ENCODE measurements at places on chromosomes 3 and 15. TPM values are rescaled to one million over a fixed set of nuclear protein-coding genes. Genes with fewer than 3 reads are reported as not detected.
A peak's percentile ranks its signal among the peaks of the same experiment; 100 is the strongest.

The PCLAF gene
- 3.5 TPM for total RNA-seq

The NRROS gene
- 17.6 TPM for total RNA-seq

The BNIP2 gene
- 72.1 TPM for total RNA-seq

The MCF2L2 gene
- total RNA-seq, result 1.7 TPM

The ATP13A5 gene
- total RNA-seq, result 1.1 TPM

The PAK6 gene
- total RNA-seq, result 10.4 TPM

The TMEM207 gene
- total RNA-seq, result not detected

The CADPS gene
- total RNA-seq, result 0.64 TPM

GRCh38 chr3:61061092-61061723, 190.0 kb downstream of the FHIT start:
- DNase-seq, result no peak

- DNase-seq, result no peak
These were observed 34.8 kb upstream of the EOMES start for GRCh38 chr3:27756877-27757276.

- DNase-seq, result peak; percentile 62
These were observed 1.1 kb downstream of the TM6SF1 start for GRCh38 chr15:83108266-83109219.

DNA sequence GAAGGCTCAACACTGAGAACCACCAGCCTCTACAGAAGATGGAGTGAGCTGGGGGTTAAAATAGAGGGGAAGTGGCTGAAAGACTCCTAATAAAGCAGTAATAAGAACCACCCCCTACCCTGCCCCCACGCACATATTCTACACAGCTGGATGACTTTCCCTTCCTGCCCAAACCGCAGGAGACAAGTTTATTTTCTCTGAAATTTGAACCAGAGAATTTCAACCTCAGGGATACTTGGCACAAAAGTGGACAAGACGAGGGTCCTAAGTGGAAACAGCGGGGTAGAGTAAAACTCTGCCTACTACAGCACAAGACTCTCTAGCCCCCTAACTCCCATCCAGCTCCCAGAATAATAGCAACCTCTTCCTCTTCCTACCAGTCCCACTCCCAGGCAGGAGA, 28.4 kb downstream of the USF3 start:
- peak; percentile 24 for DNase-seq

- peak; percentile 91 for DNase-seq
These were observed 248.5 kb downstream of the PTPRG start for GRCh38 chr3:61809879-61810278.

DNA sequence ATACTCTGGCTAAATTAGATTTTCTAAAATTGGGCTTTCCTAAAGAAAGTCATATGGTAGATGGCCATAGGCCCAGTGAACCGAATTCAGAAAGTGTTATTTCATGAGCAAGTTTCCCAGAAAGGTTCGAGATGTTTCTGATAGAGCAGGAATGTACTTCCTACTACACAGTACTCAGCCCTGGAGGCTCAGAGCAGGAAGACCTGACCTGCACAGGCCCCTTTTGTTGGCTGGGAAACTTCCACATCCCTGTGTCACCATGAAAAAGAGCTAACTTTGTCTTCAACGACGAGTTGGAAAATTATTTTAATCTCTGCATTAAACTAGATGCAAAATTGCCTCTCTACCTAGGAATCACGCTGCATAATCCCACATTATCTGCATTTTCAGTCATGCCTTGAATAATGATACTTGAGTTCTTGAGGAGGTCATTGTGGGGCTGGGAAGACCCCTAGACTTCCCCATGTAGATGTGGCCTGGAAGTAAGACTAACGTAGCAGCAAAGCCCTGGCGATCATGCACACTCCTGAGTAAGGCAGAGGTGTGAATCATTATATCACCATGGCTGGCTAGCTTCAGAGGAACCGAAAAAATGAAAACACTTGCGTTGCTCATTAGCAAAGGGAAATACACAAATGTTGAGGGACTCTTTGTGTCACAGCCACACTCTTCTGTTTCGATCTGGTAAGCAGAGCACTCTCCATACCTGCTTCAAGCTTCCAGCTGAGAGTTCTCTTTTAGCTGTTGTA, 47.1 kb downstream of the CMTM7 start:
- no peak for DNase-seq

DNA sequence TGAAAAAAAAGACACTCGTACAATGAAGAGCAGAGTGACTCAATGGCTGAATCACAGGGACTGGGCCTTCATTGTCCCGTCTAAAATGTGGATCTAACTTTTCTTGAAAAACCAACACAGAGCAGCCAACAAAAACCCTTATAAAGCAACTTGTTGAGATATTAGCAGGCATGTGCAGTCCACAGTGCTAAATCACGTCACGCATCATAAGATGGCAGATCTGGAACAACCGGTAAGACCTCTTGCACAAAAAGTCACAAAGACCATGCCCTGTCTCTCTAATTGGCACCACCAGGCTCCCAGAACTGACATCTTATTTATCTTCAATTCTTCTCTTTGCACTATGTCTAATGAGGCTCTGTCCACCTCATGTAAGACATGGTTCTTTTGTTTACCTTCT, 177.0 kb downstream of the MAGI1 start:
- DNase-seq, result no peak

GRCh38 chr3:87109465-87109864, 117.6 kb upstream of the CHMP2B start:
- no peak for DNase-seq

DNA sequence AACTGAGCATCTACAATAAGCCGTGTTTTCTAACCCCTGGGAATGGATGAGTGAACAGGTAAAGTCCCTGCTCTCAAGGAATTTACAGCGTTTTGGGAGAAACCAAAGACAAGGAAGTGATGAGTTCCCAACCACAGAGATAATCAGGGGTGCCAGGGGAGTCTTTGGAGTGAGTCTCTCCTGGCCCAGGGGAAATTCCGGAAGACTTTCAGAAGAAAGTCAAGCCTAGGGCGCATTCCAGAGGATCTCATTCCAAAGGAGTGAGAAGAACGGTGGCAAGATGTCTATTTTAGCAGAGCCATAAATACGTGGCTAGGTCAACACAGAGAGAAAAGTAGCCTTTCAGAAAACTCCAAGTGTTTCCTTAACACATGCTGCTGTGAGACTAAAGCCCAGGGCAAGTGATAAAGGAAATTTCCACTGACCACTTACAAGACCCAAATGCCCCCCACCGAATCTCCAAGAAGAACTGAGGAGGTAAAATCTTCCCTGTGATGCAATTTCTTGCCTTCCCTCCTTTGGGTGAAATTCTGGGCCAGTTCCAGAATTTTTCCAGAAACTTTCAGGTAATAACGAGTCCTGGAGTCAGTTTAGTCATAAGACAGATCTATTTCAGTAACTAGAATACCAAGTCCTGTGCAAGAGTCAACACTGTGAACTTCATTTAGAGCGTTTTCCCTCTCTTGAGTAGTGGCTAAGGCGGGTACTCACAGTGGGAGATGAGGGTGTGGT, 437.4 kb downstream of the NR2F2 start:
- DNase-seq, result no peak

DNA sequence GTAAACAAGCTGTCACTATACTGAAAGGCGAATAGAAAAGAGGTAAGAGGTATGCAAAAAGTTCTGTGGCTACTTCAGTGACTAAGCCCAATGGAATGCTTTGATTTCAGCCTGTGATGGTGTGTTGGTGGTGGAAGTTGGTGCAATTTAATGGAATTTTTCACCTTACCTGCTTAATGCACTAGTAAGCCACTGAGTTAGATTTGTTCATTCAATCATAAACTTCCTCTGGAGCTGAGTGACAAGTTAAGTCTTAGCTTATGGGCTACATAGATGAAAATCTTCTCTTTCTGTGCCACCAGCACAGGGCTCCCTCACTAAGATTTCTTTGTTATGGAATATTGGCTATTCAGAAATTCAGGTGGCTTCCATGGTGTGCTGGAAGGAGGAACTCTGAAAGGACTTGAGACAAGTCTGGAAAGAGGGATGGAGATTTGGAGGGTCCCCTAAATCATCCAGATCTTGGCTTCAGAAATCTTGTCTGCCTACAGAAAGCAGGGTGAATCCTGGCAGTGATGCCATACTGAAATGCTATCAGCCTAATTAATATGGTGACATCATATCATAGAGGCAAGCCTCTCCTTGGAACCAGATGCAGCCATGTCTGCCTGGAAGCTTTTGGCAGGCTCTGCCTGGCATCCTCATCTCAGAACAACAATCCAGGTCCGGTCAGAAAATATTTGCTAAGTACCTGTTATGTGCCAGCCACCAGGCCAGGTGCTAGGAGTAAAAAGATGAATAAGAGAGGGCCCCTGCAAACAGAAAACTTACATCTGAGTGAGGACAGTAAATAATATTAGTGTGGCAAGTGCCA, 8.1 kb upstream of the GAP43 start:
- DNase-seq, result no peak

DNA sequence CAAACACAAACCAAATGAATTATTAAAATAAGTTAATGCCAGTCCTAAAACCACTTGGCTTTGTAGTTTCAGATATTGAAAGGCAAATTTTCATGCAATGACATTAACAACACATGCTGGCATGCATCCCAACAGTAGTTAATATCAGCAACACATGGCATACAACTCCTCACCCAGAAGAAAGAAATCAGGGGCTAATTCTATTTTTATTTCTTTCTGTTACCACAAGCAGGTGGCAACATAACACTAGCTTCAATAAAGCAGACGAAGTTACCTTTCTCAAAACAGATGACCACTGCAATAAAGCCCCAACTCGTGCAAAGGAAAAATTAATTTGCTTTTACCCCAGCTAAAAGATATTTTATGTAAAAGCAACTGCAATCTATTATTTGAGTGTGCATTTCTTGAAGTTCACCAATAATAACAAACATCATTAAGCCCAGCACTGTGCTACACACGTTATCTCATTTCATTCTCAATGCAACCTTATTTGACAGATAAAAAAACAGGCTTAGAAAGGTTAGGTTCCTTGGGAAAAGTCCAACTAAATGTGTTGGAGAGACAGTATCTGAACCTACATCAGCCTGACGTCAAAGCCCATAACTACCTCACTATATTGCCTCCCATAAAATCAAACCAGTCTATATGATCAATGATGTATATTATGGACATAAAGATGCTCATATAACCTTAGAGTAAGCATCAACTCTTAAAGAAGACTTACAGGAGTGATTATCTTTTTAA, 2.8 kb downstream of the TOP2B start:
- DNase-seq, result no peak

DNA sequence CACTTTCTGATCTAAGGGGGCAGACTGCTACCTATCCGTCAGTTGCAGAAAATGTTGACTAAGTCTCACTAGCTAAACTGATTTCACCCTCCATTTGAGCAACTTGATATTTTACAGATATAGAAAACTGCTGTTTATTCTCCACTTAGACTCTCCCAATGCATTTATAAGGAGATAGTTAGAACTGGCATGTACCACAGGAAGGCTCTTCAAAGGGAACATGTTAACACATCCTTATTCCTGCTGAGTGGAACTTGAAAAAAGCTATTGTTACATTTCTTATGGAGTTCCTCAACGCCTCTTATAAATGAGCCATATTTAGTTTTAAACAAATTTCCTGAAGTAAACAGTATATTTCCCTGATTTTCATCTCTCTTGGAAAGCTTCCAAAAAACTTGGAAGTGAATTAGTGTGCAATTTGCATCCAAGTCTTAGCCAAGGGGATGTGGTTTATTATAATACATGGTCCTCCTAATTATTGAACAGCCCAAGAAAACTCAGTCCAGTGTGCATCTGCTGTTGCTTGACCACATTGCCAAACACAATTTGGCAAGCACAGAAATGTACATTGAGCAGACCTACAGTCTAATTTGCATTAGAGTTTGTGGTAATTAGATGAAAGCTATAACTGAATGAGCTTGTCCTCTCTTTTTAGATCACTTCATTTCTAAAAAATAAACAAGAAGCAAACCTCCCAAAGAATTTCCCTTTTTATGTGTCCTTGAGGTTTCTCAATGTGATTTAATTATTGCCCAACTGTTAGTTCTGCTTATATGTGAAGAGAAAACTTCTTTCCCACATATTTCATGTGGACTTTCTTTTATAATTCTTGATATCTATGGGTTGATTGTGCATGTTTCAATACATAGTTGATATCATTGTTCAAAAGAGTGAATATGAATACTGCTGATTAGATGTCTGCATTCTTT, 72.6 kb upstream of the DPH6 start:
- peak; percentile 68 for DNase-seq

GRCh38 chr3:158896729-158897128, 94.9 kb downstream of the MFSD1 start:
- DNase-seq, result no peak

DNA sequence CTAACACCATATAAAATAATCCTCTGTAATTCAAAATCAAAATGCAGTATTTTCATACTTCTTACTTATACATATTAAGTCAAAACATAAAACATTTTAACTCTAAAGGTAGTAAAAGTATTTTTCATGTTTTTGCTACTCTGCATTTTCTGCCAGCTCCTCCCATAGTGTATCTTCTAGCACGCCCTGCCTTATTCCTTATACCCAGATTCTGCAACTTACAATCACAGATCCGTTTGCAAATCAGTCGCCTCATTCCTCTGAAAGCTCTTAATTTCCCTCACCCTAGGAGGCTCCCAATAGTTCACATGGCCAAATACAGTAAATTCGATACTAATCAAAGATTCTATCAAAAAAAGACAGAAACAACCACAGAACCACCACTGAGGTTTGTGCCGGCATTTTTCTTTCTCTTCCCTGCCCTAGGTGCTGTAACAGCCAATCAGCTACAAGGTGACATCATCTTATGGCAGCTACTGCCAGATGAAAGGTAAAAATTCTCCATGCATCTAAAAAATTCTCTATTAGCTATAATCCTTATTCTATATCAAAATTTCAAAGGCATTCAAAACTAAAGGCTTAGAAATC, 72.9 kb downstream of the CLASP2 start:
- no peak for DNase-seq

GRCh38 chr3:105915524-105915923, 46.7 kb upstream of the CBLB start:
- DNase-seq, result no peak

- DNase-seq, result peak; percentile 15
These were observed 293.3 kb upstream of the THBS1 start for GRCh38 chr15:39287322-39288195.

DNA sequence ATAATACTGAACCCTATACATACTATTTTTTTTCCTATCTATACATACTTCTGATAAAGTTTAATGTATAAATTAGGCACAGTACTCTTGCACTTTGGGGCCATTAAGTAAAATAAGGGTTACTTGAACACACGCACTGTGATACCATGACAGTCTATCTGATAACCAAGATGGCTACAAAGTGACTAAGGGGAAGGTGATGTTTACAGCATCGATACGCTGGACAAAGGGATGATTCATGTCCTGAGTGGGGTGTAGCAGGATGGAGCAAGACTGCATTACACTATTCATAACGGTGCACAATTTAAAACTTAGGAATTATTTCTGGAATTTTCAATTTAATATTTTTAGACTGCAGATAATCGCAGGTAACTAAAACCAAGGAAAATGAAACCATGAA, 30.0 kb upstream of the SLC2A2 start:
- no peak for DNase-seq

DNA sequence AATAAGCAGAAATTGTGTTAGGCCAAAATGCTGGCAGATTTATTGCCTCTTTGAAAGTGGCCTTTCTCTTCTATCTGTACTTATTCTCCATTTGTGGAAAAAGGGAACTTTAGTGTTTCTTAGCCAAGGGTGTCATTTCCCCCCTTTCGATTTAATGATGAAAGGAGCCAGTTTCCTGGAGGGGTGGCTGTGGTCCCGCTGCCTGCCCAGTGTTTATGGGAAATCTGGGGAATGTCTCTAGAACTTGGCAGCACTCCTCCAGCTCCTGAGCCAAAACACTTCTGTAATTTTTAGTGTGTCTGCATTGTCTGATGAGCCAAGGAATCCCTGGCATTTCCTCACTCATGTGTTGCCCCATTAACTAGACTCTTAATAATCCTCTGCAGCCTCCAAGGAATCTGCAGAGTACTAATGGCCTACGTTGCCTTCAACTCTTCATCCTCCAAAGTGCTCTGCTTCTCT, 448.8 kb downstream of the GRM7 start:
- DNase-seq, result peak; percentile 97

Measured in lung (tissue), 17 donors.